ENCODE measurements at places on chromosomes 2 and 18.

GRCh38 chr2:230170532-230170931 is 49.3 kb downstream of the SP110 start:
- DNase-seq: no peak

GRCh38 chr2:173812321-173812720 is 152.9 kb downstream of the SP3 start:
- no peak for DNase-seq

DNA sequence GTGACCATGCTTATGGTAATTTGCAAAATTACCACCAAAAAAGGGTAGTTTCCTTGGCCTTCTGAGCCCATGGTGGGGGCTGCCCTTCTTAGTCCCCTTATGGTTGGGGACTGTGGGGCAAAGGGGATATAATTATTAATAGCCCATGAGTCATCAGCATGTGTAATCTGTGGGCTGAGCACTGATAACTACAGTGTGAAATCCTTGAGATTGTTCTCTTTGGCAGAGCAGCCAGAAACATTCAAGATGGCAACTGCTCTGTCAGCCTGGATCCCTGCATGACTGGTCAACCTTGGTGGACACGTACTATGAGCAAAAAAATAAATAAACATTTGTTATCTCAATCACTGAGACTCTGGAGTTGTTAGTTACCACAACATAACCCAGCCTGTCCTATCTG is 61.3 kb downstream of the MGAT4A start:
- no peak for DNase-seq

DNA sequence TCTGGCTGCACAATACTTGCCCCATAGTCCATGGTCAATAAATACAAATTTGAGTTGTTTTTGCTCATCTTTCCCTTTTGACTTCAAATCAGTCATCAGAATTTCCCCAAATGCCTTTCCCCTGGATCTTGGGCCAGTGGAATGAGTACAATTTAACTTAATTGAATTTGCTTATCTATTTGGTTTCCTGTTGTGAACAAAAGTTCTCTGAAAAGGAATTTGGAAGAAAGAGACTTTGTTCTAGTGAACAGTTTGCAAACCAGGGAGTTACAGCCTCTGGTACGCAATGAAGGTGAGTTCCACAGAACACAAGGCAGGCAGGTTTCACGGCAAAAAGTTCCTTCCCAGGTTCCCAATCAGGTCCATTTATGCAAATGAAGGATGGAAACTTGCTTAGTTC is 1.2 kb upstream of the UGT1A1 start:
- DNase-seq: no peak

DNA sequence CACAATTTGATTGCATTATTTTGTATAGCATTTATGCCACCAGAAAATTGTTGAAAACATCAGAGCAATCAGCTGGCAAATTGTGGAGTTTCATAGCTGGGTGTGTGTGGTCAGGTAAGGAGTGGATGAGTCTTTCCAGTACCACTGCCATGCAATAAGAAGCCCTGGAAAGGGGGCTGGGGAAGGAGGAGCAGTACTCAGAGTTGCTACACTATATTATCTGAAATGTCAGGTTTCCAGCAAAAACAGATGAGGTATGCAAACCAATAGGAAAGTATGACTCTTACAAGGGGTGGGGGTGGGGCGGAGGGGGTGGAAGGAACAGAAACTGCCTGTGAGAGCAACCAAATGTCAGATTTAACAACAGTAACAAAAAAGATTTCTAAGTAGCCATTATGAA is 112.2 kb downstream of the SOS1 start:
- no peak for DNase-seq

- DNase-seq: no peak
Measured at GRCh38 chr2:173881886-173882285, 83.3 kb downstream of the SP3 start.

GRCh38 chr2:112706170-112706664 is 14.6 kb upstream of the NT5DC4 start:
- no peak for DNase-seq

GRCh38 chr2:98444436-98445176 is at the start of gene INPP4A:
INPP4A (plus strand) TSS chr2:98444858; CDS start chr2:98520049, 75,191 bp downstream.
- peak; percentile 82 for DNase-seq

GRCh38 chr2:134142903-134143302 is 111.0 kb upstream of the MGAT5 start:
- no peak for DNase-seq

DNA sequence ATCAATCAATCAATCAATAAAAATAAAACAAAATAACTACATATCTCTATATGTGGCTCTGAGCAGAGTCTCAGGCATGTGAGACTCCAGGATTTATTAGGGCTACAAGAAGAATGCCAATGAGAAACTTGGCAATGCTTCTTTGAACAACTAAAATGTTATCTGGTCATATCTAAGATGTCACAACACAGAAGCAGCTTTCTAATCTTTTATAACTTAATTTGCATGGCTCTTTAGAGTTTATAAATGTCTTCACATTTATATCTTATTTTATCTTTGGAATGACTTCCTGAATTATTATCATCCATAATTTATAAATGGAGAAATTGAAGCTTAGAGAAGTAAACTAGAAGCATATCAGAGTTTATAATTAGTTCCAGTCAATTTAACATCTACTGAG is 14.9 kb upstream of the MAP4K3 start:
- DNase-seq: no peak

DNA sequence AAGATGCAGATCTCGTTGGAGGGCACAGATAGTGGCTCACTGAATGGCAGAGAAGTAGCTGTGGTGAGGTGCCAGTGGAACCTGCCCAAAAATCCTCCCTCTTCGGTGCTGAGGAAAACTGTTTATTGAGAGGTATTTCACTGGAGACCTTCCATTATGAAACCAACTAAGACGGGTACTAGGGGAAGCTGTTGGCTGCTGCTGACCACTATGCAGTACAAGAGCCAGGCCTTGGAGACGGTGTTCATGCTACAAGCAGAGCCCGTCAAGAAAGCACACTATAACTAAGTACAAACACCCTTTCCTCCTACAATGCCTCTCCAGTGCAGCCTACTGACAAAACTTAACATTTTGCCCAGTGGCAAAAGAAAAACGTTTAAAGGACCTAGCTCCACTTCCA is 4.6 kb downstream of the ARL5A start:
- no peak for DNase-seq

DNA sequence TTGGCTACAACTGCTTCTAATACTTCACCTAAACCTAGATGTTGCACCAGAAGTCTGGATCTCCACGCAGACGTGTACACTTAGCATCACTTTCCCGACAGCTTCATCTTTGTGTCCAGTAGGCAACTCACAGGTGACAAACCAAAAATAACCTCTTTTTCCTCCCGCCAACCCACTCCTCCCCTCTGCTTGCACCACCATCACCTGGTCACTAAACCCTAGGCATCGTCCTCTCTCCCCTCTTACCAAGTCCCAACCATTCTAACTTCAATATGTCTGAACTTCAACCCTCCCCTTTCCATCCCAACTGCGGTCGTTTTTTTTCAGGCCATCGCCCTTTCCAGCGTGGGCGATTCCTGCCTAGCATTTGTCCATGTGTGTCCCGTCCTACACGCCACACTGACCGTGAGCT is 413 bp upstream of the CHMP3 start:
- DNase-seq: no peak

DNA sequence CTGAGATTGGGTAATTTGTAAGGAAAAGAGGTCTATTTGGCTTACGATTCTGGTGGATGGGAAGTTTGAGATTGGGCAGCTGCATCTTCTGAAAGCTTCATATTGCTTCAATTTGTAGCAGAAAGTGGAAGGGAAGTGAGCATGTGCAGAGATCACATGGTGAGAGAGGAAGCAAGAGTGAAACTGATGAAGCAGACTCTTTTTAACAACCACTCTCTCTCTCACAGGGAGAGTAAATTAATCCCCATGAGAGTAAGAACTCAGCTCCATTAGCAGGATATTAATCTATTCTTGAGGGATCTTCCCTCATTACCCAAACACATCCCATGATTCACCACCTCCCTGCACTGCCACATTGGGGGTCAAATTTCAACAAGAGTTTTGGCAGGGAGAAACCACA is 298.5 kb upstream of the CELF4 start:
- DNase-seq: no peak

GRCh38 chr2:30491225-30491624 is 44.2 kb downstream of the LCLAT1 start:
- no peak for DNase-seq

DNA sequence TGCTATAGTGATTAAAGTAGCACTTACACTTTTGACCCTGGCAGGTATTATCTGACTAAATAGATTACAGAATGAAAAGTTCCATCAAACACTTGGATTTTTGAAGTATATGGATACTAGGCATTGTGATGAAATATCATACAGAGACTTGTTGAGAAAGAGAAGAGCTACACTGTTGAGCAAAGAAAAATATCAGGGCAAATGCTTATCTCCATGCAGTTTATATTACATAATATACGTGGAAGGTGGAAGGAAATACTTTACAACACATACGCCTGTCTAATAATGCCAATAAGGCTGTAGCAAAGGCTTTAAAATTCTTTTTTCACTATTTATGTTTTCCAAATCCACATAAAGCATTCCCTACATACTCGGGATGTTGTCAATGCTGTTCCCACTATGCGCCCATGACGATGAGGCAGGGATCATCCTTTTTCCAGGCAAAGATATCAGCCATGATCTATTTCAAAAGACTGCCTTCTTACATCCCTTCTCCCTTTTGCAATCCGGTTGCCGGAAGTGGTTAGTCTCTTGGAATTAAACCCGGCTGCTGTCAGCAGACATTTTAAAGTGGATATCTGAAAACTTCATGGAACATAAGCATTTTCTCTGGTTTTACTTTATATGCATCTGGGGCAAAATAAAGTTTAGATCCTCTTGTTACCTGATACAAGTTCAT is 92.6 kb upstream of the ITGA4 start:
- DNase-seq: no peak

DNA sequence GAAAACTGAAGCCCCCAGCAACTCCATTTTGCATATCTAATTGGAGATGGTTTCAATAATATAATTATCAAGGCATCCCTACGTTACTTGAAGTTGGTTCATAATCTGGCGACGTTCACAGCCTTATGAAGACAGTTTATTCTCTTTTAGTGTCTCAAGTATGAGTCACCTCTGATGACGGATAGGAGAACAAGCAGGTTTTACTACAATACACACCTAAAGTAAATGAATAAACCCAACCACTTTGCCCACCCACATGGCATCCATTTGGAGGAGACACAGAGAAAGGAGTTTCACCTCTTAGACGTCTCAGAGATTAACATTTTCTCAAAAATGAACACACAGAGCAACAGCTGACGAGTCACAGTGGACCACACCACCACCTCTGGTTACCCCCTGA is 40.8 kb downstream of the BCL11A start:
- no peak for DNase-seq

DNA sequence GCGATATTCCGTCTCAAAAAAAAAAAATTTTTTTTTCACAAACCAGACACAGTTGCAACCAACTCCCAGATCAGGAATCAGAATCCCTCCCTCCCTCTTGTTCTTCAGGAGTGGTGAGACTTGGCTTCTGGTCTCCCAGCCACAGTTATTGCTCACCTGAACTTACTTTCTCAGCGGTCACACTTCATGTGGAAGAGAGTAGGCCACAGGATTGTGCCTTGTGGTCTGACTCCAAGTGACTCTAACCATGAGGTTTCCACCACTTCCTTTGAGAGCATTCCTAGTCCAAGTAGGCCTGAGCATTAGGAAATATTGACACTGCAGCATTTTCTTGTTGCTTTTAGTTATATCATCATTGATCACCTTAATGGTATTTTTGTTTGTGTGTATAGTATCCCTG is 12.1 kb downstream of the FMNL2 start:
- no peak for DNase-seq

- peak; percentile 46 for DNase-seq
Measured at GRCh38 chr2:95158891-95159619, 593 bp downstream of the ZNF514 start.

DNA sequence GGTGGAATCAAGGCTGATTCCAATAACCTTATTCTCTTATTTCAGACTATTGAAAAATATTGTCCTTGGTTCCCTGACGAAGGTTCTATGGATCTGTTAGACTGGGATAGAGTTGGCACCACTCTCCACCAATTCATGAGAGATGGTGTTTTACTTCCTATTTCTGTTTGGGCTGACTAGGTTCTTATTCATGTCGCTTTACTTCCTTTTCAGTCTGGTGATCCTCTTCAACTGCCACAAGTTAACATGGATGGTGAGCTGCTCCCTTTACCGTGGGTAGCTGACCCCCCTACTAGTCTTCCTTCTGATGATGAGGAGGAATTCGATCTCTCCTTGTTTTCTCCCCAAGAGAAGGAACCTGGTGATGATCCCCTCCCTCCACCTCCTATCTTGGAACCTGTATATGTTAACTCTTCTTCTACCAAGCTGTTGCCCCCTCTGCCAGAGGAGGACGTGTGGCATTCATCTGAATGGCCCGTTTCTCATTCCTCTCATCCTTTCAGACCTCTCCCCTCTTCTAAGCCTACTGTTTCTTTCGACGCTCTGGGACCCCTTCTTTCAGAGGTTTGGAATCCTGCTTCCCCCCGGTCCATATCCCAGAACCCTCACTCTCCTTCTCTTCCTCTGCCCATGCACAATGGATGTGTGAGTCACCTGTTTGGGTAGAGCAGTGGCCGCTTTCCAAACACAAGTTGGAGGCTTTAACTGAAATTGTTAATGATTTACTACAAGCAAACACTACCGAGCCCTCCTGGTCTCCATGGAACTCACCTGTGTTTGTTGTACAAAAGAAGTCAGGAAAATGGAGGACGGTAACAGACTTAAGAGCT is 13.5 kb upstream of the CNOT11 start:
- DNase-seq: no peak

- no peak for DNase-seq
Measured at GRCh38 chr2:72008608-72009007, 139.1 kb downstream of the CYP26B1 start.

GRCh38 chr2:127577973-127578372 is 42.5 kb downstream of the MYO7B start:
- DNase-seq: no peak

GRCh38 chr2:170145191-170145590 is 32.8 kb upstream of the MYO3B start:
- DNase-seq: no peak

DNA sequence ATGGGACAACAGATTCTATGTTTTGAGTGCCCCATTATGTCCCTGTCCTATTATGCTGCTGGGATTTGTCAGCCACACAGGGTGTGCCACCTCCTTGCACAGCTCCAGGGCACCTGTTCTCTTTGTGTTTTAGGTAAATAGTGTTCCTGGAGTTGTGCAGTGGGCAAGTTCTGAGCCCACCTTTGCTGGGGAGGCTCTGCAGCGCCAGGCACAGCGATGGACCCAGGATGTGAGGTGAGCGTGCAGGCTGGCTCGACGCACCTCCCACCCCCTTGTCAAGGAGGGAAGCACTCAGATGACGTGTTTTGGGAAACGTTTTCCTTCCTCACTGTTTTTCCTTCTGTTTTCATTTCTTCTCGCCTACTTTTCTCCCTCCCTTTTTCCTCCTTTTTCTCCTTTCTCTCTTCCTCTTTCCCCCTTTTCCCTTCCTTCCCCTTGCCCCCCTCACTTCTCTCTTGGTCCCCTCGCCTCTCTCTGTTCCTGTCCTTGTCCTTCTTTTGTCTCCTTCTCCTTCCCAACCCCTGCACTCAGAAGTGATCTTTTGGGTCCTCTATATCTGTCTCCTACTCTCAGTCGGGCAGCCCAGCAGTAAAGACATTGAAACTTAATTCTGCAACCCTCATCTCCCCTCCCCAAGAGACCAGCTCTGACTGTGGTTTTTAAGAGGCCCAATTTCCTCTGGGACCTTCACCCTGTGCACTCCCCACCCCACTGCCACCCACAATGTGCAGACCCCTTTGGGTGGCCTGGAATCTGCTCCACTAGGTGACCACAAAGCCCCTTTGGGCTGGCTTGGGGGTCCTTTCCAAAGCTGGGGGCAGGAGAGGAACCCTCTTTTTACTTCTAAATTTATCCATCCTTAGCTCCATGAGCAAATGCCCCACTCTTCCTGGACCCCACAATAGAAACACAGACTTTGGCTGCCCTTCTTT is 104.0 kb downstream of the MCFD2 start:
- DNase-seq: no peak
